SJCRH30 (cell line): ENCODE measurements at places on chromosomes 7 and 10. TPM values are rescaled to one million over a fixed set of nuclear protein-coding genes. Genes with fewer than 3 reads are reported as not detected.

The CDC14C gene
- 0.15 TPM in 1 of 2 replicates, not detected in the other for total RNA-seq

The GPNMB gene
- total RNA-seq = 0.85 and 1.3 TPM in 2 replicates

The HTRA1 gene
- 1.0 and 1.5 TPM in 2 replicates for total RNA-seq

The GPR15LG gene
- total RNA-seq = not detected in 2 replicates

The CH25H gene
- 0.22 TPM in 1 of 2 replicates, not detected in the other for total RNA-seq

The OGDHL gene
- 2.4 and 2.8 TPM in 2 replicates for total RNA-seq

The EVX1 gene
- not detected in 2 replicates for total RNA-seq

The PLXNA4 gene
- total RNA-seq = 11.2 and 11.5 TPM in 2 replicates

The PDGFA gene
- total RNA-seq = 26.9 and 31.6 TPM in 2 replicates

The PSD gene
- 0.18 and 0.26 TPM in 2 replicates for total RNA-seq

The NEUROG3 gene
- total RNA-seq = 0.26 TPM in 1 of 2 replicates, not detected in the other

The BICC1 gene
- 13.0 and 15.1 TPM in 2 replicates for total RNA-seq

The MMRN2 gene
- total RNA-seq = 1.6 and 1.9 TPM in 2 replicates

The TAS2R3 gene
- total RNA-seq = 0.24 and 0.38 TPM in 2 replicates

The SLC26A5 gene
- not detected in 2 replicates for total RNA-seq

The USP6NL gene
- 15.2 and 17.2 TPM in 2 replicates for total RNA-seq

The FAM107B gene
- 17.7 and 21.7 TPM in 2 replicates for total RNA-seq

The PNLIPRP2 gene
- not detected in 2 replicates for total RNA-seq

The TAS2R41 gene
- total RNA-seq = not detected in 2 replicates

The PLPP4 gene
- 0.12 TPM in 1 of 2 replicates, not detected in the other for total RNA-seq

The MOGAT3 gene
- not detected in 2 replicates for total RNA-seq

The FFAR4 gene
- total RNA-seq = not detected in 2 replicates

The GPR22 gene
- not detected in 2 replicates for total RNA-seq

The NUDT13 gene
- 0.49 and 0.84 TPM in 2 replicates for total RNA-seq

The TSPAN12 gene
- 114 and 123 TPM in 2 replicates for total RNA-seq

The CRYGN gene
- not detected in 2 replicates for total RNA-seq

The ADCYAP1R1 gene
- not detected in 2 replicates for total RNA-seq

The PRPS1L1 gene
- total RNA-seq = not detected in 2 replicates

The TACC2 gene
- 25.9 and 30.5 TPM in 2 replicates for total RNA-seq

The DBNL gene
- 51.9 and 54.4 TPM in 2 replicates for total RNA-seq

The TBXAS1 gene
- 2.9 and 3.2 TPM in 2 replicates for total RNA-seq

The DNAJB6 gene
- total RNA-seq = 107 and 121 TPM in 2 replicates

The THNSL1 gene
- total RNA-seq = 6.3 and 6.5 TPM in 2 replicates

The HMX3 gene
- 0.12 and 0.23 TPM in 2 replicates for total RNA-seq

The GARS1 gene
- 126 and 139 TPM in 2 replicates for total RNA-seq

The ASB10 gene
- not detected in 2 replicates for total RNA-seq

The SPDYE16 gene
- 0.10 TPM in 1 of 2 replicates, not detected in the other for total RNA-seq

The SFXN2 gene
- 14.4 and 16.2 TPM in 2 replicates for total RNA-seq
